ENCODE measurements at places on chromosomes 6 and 20.

DNA sequence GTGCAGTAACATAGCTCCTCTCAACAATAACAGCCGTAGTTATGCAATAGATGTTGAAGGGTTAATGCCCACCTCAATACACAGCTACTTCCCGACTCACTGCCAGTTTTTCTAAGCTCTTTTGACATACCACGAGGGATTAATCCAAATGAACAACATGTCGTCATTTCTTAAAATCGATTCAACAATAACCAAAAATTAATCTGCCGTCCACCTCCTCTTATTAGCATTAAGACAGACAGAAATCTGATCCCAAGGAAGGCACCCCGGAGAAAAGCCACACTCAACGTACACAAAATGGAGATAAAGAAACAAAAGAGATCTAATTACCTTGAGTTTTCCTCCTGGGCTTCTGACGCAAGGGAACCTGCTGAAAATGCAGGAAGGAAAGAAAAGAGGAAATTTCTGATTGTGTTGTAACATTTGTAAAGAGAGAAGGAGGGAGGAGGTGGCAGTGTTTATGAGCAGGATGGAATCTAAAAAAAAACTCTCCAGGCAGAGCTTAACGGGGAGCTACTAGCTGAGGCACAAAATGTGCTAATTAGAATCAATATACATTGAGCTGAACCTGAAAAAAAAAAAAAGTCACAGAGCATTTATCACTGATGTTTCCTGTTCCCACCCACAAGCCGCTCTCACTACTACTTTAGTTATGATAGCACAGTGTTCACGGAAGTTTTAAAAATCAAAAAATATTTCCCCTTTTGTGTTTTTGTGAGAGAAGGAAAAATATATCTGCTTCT lies 109.3 kb downstream of the IPCEF1 start:
- DNase-seq = no peak

- DNase-seq = no peak
These were observed 37.2 kb downstream of the TTI1 start for GRCh38 chr20:37995856-37996605.

DNA sequence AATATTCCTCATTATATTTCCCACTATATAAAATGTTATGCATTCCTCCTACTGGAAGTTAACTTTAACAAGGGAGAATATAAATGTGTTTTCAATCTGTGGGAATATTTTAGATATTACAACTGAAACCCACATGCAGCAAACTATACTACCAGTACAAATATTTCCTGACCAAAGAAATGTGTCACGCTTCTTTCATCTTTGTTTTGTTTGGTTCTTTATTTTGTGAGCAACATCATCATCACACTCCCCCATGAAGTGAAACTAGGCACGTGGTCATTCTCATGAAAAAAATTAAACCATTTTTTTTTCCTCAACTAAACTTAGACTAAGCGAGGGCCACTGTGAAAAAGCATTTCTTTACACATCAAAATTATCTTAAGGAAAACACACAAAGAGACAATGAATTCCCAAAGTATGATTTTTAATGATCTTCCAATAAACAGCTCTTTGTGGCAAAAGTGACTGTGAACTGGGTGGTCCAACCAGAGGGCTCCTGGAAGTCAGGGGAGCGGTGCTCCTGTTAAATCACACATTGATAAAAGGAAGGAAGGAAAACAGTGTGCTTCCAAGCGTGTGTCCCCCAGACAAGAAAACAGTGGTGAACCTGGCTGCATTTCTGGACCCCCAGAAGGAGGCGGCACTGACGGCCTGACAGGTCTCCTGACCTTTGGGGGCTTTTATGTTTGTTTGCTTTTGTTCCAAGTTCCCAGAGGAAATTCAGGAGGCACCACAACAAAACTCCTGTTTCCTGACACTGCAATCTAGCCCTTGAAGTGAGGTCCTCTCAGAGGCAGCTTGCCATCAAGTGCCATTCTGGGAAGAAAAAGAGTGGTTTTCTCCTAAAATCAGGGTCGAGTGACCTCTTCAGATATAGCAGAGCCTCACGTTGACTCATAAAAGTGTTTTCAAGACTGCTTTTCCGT lies 166.8 kb upstream of the FOXQ1 start:
- DNase-seq = no peak

DNA sequence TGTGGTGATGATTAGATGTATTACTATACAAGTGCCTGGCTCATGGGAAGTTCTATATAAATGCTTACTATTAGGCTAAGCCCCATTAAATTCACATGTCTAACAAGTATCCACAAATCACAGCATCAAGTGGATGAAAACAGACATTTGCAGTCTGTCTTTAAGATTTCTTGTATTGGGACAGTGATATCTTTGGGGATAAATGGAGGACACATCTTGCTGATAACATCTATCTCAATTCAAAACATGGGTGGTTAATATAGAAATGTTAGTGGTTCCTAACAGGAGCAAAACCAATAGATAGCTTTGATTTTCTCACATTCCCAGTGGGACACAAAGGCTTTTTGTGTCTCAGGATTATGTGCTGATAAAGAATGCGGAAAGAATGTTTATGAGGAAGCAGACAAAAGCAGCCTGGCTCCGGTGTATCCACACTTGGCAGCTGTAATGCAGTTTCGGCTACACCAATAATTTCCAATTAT lies 29.3 kb downstream of the PTPRK start:
- DNase-seq = no peak

DNA sequence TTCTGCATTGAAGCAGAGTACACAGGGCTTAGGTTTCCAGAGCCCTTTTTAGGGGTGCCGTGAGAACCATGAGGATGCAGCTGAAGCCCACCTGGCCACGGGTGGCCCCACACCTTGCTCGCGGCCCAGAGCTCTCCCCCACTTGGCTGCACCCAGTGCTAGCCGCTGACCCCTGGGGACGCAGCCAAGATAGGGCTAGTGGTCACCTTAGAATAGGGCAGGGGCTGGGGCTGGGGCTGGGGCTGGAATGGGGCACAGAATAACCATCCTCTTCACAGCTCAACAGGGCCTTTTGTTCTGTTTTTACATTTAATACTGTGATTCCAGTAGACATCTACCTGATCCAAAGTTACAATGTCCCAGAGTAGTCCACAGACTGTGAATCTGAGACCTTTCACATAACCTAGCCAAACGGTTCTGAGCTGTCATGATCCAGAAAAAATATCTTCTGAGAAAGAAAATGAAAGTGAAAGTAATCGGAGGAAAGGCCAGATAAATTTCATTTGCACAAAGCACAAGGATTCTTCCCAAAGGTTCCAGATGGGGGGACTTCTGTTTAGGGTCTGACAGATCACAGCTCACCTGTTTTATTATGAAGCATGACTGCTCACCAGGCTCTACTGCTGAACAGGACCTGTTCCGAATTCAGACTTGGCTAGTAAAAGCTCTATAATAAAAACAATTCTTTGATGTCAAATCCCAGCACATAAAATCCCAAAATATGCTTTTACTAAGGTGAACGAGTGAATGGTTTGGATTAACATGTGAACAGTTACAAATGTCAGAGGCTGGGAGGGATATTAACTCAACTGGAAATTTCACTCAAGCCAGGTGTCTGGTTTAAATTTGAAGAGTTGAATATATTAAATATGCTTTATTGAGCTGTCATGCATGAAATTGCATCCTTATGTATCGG lies 401.9 kb downstream of the THBS2 start:
- no peak for DNase-seq

DNA sequence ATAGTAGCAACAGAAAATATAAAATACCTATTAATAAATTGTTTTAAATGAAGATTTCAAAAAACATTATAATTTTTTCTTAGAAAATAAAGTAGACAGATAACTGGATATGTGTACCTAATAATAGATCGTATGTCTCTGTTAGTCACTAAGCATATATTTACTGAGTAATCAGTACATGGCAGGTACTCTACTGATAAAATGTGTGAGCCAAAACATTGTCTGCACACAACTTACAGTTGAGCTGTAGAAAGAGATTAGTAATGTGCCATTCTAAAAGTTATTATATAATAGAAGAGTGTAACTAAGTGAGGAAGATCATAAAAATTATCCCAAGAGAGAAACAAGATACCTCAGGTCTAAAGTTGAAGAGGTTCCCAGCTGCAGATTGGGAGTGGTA lies 929.9 kb upstream of the EPHA7 start:
- DNase-seq = no peak

DNA sequence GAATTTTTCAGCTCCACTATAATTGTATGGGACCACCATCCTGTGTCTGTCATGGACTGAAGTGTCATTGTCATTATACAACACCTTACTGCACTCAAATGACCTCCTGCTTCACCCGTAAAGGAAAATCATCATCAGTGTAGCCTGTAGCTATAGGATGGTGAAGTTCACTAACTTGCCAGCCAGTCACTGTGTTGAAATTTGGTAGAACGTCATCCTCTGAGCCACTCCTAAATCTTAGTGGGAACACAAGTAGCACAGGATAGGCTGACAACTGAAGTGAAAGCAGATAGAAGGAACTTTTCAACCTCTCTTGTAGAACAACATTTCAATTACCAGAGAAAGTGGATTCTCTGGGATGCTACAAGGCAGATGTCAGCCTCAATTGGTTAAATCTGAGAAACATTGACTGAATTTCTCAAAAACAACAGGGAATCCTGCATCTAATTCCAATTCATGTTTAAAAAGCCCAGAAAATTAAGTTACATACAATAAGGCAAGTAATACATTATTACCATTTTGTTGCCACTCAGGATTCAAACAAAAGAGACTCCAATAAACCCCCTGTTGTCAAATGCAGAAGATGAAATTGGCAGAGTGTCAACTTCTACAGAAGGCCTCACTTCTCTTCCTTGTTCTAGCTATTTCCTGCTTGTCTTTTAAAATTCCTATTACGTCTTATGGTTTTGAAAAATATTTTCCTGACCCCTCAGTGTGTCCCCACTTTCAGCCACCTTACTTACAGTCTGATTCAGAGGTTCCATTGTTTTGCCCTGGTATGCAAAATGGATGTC lies 647.9 kb upstream of the AGPAT4 start:
- DNase-seq = no peak

DNA sequence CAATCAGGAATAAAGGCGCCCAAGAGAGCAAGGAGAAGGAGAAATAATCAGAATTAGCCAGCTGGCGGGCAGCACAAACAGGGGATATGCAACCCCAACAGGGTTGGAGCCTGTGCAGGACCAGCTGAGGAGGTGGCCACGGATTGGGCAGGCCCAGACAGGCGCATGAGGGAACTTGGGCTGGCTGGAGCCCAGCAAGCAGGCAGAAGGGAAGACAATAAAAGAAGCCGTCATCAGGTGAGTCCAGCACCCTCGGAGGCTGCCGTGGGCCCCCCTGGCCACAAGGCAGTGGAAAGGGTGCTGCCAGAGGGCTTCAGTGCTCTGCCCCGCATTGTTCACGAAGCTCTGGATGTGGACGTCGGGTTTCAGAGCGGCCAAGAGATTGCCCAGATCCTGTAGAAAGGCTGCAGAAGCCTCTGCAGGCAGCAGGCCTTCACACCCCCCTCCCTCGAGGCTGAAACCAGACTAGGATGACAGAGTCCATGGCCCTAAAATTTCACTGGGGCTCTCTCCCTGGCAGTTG lies 28.4 kb upstream of the MAFB start:
- no peak for DNase-seq

GRCh38 chr20:25148181-25148981 lies 47.1 kb upstream of the ENTPD6 start:
- DNase-seq = peak; percentile 77

DNA sequence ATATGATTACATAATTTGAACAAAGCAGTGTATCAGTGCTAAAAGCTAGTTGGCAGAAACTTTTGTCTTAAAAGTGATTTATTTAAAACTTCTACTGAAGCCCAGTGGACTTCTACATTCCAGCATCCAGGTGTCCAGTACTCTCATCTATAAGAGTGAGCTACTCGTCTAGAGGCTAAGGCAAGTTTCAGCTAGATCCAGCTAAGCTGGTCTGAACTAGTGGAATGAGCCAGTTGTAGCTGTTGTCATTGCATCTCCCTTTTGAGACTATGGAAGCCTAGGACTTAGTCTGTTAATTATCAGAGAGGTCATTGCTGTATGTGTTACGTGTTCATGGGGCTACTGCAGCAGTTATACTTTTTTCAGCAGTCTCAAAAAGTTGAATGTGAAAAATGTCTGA lies 165.1 kb downstream of the ZFAND3 start:
- no peak for DNase-seq

DNA sequence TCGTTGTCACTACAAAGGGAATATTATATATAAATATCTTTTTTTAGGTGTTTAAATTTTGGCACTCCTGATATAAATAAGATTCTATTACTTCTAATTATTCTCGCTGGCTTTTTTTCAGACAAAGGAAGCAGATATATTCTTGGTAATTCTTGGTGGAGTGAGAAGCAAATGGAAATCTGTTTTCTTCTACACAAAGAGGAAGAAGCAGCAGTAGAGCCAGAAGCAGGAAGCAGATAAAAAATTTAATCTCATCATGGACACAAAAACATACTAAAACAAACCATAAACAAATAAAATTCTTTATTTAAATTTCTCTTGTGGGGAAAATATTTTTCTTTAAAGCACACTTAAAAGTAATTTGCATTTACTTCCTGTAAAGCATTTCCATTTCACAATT lies 3.7 kb upstream of the KIAA0319 start:
- DNase-seq = no peak

GRCh38 chr6:163863565-163863964 lies 449.0 kb downstream of the QKI start:
- no peak for DNase-seq

- DNase-seq = peak; percentile 26
These were observed 217.8 kb upstream of the CST7 start for GRCh38 chr20:24731312-24731711.

DNA sequence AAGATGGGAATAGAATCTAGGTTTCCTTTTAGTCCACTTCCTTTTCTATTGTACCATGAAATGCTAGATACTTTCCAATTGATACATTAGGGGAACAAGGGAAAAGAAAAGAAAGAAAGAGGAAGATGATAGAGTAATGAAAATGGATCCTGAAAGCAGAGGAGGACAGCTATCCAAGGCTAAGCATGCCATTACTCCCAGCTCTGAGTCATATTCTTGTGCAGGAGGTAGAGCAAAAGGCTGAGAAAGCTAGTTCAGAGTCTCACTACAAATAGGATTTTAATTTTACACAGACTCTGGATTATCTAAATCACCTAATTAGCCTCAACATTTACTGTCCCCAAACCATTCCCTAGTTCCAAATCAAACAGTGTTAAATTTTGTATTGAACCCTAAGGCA lies 23.6 kb downstream of the RWDD2A start:
- DNase-seq = no peak

DNA sequence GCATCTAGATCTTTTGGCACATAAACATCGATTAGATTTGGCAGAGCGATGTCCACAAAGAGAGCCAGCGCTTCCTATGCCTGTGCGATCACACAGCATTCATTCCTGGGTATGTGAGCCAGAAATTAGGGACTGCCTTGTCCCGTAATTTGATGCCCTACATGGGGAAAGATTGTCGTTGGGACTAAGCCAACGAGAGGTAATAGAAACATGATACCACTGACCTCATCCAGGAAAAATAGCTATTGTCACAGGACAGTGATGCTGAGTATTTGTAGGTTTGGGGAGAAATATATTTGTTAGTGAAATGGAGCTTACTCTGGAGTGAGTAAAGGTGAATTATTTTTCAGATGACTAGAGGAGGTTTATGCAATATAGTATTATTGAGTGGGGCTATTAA lies 154.0 kb downstream of the TSHZ2 start:
- DNase-seq = no peak

- DNase-seq = no peak
These were observed 16.2 kb downstream of the FRS3 start for GRCh38 chr6:41763470-41763869.

GRCh38 chr6:22558288-22558882 lies 11.0 kb upstream of the HDGFL1 start:
- no peak for DNase-seq

GRCh38 chr6:98467902-98468301 lies 366.5 kb upstream of the POU3F2 start:
- DNase-seq = no peak
